Caco-2 (cell line): ENCODE measurements at places on chromosomes 5 and 9. TPM values are rescaled to one million over a fixed set of nuclear protein-coding genes. Genes with fewer than 3 reads are reported as not detected.

DNA sequence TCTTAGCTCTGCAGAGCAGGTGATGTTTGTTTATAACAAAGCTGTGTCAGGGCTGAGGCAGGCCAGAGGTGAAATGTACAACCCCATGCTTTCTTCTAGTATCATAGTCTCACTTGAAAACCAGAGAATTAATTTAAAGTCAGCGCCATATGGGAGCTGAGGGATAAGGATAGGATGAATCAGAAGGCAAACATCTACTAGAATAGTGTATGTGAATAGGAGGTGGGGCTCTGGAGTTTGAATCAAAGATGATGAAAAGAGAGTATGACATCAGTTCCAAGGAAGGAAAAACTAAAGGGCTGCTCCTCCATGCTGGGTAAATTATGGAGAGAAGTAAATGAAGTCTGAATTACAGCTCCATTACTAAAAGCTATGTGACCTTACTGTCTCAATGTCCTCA lies 441.5 kb downstream of the RASEF start:
- DNase-seq: no peak

DNA sequence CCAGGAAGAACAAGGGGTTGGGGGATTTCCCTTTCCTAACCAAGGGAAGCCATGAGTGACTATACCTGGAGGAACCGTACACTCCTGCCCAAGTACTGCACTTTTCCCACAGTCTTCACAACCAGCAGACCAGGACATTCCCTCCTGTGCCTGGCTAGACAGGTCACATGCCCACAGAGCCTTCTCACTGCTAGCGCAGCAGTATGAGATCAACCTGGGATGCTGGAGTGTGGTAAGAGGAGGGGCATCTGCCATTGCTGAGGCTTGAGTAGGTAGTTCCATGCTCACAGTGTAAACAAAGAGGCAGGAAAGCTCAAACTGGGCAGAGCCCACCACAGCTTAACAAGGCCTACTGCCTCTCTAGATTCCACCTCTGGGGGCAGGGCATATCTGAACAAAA lies 35.9 kb downstream of the SAXO1 start:
- no peak for DNase-seq

DNA sequence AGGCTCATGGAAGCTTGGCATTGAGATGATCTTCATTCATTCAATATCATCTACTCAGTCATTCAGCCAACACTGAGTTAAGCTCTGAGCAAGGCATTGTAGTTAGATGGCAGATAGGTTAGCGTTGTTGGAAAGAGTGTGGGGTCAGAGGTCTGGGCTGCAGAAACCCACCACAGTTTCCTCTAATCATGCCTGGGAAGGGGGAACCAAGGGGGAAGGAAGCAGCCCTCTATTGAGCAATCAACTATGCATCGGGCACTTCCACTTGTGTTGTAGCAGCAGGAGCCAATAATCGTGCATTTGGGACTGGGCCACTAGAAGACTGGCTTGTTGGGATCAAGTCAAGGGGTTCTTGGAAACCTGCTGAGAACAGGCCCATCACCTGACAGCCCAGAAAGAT lies 139.1 kb downstream of the PIP5K1B start:
- no peak for DNase-seq

GRCh38 chr5:96903300-96903699 lies 27.0 kb downstream of the ERAP2 start:
- no peak for DNase-seq

- no peak for DNase-seq
These were observed 167.7 kb downstream of the MACROH2A1 start for GRCh38 chr5:135231289-135231688.

The DIPK1B gene
- total RNA-seq: 40.4 and 40.6 TPM in 2 replicates
